WERI-Rb-1 (cell line): ENCODE measurements at places on chromosomes 12 and 14.

DNA sequence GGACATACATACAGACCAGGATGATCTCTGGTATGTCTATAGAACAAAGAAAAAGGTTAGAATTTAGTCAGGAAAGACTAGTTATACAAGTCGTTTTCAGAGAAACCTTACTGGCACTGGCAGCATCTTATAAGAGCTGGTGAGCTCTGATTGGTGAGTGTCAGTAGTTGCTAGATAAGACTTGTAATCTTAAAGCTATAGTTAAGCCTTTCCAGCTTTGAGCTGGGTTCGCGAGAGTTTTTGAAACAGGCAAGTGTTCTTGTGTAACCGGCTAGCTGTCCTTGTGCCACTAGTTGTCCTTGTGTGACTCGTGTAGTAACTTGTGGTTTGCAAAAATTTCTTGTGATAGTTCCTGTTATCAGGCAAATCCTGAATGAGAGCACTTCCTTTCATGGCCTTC, 740.9 kb downstream of the GALC start:
- peak; percentile 10 for DNase-seq

GRCh38 chr14:22460461-22461195, 128.4 kb downstream of the DAD1 start:
- DNase-seq, result no peak

- no peak for DNase-seq
Observed at GRCh38 chr12:42690264-42690663, 100.7 kb upstream of the PRICKLE1 start.

DNA sequence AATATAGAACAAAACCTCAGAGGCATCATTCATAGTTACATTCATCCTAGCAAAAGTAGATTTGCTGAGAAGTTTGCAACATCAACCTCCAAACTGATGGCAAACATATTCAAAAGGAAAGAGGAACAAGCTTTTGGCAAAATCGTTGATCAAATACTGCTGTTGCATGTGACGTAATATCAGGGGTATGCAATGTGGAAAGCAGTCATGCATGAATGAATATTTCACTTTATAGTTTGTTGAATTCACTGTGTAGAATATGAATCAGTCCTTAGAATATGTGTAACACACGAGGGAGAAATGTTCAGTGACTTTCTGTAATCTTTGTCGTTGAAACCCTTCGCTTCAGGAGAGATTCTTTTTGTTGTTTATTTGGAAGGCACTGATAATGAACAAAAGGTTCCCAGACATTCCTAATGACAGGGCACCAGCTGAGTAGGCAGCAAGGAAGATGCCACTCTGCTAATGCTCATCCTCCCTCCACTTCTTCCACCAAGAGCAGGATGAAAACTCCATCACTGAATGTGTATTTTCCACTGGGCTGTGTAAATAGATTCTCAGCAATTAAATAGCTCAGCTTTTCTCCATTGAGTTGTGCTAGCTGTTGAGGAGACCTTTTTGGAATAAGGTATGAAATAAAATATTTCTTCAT, 126.1 kb downstream of the PELI2 start:
- no peak for DNase-seq

DNA sequence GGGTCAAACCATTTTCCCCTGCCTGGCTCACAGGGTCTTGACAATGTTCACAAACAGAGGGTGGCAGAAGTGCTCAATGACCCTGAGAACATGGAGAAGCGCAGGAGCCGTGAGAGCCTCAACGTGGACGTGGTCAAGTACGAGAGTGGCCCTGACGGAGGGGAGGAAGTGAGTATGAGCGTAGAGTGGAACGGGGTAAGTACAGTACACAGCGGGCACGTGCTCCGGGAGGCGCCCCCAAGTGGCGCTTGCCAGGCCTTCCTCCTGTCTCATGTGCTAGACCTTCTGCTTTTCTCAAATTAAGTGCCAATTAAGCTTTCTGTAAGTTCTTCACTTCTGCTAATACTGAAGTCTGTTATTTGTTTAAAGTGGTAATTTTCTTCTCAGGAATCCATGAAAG, 35.9 kb downstream of the XRCC3 start:
- DNase-seq, result peak; percentile 66

DNA sequence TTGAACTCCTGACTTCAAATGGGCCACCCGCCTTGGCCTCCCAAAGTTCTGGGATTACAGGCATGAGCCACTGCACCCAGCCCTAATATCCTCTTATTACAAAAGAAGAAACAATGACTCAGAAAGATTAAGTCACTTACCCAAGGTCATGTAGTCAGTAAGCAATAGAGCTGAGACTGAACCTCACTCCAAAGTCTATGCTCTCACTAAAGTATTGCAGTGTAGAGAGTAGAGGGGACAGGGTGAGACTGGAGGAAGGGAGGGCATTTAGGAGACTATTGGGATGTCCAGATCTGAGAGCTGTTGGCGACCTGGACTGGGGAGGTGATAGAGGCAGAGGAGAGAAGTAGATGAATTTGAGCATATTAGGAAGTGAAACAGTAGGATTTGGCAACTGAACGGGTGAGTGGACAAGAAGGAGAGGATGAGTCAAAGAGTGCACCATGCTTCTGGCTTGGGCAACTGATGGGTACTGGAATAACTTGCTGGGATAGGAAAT, 11.8 kb downstream of the P2RX7 start:
- DNase-seq, result no peak

GRCh38 chr14:95531969-95532368, 2.9 kb upstream of the GLRX5 start:
- no peak for DNase-seq

DNA sequence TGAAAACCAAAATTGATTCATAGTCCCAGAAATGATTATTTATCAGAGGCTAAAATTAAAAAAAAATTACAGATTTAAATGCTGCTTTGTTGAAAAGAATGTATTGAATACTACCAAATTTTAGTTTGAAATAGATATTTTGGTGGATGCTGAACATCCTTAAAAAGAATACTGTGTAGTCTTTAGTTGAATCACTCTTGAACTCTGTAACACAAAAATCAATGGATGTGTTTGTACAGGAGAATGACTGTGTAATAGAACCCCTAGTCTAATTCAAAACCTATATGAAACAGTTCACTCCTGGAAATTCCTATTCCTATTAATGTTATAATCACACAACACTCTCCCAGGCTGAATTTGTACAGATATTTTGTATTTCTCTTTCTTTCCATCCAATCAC, 1.5 kb upstream of the TSPAN8 start:
- no peak for DNase-seq
